ENCODE measurements at places on chromosomes 11 and 22.

GRCh38 chr22:33975841-33976240 lies 55.6 kb upstream of the LARGE1 start:
- peak; percentile 10 for DNase-seq

DNA sequence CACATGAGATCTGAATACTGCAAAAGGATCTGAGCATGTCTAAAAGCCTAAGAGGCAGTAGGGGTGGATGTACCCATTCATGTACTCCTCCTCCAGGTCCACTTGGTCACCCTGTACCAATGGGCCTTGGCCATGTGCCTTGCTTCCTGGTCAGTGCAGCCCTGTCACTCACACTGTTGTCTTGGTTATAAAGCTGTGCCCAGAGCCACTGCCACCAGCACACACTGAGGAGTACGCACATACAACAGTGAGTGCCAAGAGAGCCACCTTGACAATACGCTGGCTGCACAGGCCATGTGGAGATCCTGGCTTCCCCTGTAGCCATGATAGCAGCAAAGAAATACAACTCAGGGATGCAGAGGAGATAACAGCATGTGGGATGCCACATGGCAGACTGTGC lies 96.4 kb upstream of the LDLRAD3 start:
- DNase-seq: no peak

GRCh38 chr11:117381481-117382387 lies 54.1 kb downstream of the CEP164 start:
- no peak for DNase-seq

DNA sequence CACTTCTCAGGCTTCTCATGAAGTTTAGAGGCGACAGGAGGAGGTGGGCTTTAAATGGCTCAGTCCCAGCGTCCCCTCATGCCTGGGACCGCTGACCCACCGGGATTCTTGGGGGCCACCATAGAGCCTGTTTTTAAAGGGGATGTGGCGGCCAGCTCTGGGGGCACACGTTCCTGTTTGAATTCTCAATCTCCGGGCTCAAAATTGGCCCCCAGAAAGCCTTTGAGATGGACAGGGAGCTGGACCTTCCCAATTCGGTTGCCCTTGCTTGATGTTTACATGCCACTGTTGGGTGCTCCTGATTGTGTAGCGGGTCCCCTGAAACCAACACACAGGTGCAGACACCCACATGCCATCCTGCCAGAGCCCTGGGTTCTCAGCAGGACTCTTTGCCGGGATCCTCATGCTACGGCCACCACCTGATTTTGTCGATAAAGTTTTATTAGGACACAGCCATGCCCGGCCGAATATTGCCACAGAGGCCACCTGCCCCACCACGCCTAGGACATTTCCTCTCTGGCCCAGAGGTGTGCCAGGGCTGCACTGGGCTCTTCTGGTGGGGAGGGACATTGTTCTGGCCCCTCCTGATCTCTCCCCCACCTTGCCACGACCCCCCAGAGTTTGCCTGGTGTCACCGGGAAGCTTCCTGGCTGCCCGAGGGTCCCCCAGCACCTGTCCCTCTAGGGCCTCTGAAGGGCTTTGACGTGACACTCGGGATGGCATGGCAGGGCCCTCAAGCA lies 71.6 kb downstream of the KCNQ1 start:
- no peak for DNase-seq

- DNase-seq: no peak
Observed at GRCh38 chr11:118059246-118059940, 17.5 kb upstream of the TMPRSS4 start.

- DNase-seq: no peak
Observed at GRCh38 chr11:34827228-34827627, 89.0 kb downstream of the APIP start.

DNA sequence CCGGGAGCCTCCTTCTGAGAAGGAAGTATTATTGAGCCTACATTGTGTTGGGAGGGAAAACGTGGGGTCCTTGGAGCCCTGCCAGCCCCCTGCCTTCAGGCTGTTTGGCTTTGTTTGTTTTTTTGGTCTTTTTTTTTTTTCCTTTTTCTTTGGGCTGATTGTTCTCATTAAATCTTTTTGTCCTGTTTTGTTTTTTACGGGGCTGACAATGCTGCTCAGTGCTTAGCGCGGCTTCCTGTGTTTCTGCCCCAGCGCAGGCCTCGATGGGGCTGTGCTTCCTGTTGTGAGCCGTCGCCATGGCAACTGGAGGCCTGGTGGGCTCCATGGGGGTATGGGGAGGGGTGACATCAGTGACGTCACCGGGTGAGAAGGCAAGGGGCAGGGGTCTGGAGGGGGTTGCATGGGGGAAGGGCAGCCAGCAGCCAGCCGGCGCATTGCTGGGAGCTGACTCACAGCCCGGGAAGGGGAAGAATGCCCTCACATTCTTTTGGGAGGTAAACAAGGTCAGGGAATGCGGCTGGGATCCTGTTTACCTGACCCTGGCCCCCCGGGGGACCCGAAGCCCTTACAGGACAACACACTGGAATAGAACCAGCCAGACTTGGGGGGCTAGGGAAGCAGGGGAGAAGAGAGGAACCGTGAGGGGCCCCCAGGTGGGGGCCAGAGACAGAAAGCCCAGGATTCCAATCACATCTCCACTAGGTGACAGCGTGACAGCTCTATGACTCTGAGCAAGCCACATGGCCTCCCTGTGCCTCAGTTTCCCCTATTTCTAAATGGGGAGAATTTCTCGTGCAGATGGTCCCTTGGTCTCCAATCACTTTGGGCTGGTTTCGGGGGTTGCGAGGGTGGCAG lies 22.2 kb upstream of the CBX7 start:
- DNase-seq: peak; percentile 82

- DNase-seq: no peak
Observed at GRCh38 chr11:1084561-1085439, 10.1 kb downstream of the MUC2 start.

DNA sequence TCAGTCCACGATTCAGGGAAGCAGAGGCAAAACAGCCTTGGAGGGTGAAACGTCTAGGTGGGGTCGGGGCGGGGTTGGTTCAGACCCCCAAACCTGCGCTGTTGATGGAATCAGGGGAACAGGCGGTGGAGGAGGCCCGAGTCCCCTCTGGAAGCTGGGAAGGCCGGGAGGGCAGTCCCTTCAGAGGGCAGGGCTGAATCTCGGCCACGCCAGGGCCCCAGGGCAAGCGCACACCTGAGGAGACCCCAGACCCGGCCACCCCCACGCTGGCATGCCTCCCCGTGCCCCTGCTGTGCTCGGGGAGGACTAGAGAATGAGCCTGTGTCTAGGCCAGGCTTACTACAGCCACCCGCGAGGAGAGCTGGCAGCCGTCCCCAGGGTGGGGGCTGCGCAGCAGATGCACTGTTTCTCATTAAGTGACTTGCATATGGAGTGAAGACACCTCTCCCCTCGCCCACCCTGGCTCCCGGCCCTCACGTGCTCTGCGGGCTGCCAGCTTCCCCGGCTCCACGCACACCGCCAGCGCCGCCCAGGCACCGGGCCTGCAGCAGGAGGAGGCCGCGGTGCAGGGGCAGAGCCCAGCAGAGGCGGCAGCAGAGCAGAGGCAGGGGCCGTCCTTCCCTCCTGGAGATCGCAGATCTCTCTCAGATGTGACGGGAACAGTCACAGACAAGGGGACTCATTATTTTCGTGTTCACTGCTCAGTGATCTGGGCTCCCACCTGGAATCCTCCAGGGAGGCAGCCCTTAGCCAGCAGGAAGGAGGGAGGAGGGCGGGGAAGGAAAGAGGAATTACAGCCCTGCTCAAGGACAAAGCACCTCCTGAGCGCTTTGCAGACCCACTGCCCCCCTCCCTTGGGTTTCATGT lies 47.1 kb upstream of the OPCML start:
- DNase-seq: no peak

- peak; percentile 74 for DNase-seq
Observed at GRCh38 chr11:129960216-129961214, 42.1 kb downstream of the PRDM10 start.

GRCh38 chr22:26610072-26610958 lies 7.5 kb downstream of the CRYBB1 start:
- no peak for DNase-seq

GRCh38 chr11:68093565-68093964 lies 27.6 kb downstream of the CHKA start:
- DNase-seq: no peak

- peak; percentile 82 for DNase-seq
Observed at GRCh38 chr11:114354076-114354475, 46.2 kb downstream of the C11orf71 start.

- no peak for DNase-seq
Observed at GRCh38 chr11:109783014-109783413, 310.2 kb upstream of the ZC3H12C start.

- no peak for DNase-seq
Observed at GRCh38 chr11:86587264-86588193, 84.9 kb downstream of the ME3 start.

- DNase-seq: peak; percentile 18
Observed at GRCh38 chr22:23716811-23717801, 26.3 kb downstream of the RGL4 start.

DNA sequence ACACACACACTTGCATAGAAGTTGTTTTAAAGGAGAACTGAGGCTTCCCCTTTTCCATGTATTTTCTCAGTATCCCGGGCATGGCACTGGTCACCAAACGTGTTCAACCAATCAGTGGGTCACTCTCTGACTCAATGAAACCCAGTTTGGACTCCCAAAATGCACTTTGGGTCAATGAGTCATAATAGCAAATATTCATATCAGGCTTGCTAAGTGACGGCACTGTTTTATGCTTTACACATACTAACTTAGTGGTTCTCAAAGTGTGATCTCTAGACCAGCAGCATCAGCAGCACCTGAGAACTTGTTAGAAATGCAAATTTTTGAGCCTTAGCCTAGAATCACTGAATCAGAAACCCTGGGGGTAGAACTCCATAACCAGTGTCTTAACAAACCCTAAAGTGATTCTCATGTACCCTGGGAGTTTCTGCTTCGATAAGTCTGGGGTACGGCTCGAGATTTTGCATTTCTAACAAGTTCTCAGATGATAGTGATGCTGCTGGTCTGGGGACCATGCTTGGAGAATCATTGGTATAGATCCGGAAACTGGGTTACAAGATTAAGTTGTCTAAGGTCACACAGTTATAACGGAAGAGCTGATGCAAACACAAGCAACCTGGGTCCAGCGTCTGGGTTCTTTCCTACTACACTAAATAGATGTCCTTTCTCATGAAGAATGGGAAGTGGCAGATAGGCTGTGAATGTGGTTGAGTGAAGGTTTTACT lies 35.6 kb downstream of the ETS1 start:
- no peak for DNase-seq

GRCh38 chr22:29156507-29156906 lies 49.2 kb upstream of the EMID1 start:
- no peak for DNase-seq

GRCh38 chr11:134585666-134586610 lies 173.9 kb upstream of the B3GAT1 start:
- no peak for DNase-seq

DNA sequence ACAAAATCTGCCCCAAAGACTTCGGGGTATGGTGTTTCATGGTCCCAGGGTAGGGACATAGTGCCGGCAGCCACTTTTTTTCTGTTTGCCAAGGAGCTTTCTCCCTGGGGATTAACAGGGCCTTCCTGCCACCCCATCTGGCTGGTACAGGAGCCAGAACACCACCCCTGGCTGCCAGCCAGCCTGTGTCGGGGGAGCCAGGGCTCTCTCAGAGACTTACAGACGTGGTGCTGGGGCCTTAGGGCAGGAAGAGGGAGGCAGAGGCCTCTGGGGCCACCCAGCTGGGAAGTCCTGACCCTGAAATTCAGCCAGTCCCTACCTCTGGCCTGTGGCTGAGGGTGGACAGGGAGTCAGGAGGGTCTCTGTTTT lies 52.4 kb upstream of the CDON start:
- no peak for DNase-seq

DNA sequence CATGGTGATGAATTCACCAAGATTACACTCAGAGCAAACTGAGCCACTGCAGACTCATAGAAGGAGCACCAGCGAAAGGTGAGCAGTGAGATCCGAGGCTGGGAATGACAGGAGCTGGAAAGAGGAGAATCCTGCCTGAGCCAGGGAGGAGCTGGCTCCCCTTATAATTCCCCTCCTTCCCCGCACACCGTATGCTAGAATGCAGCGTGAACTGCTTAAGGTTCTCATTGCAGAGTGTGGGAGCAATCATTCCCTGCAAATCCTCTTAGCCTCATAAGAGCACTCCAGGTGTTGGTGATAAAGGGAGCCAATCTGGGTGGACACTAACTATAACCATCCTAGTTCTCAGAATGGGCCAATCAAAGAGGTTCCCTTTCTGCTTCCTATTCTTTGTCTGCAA lies 127.6 kb upstream of the TEAD1 start:
- no peak for DNase-seq

GRCh38 chr11:27904358-27905055 lies 203.4 kb downstream of the KIF18A start:
- no peak for DNase-seq

DNA sequence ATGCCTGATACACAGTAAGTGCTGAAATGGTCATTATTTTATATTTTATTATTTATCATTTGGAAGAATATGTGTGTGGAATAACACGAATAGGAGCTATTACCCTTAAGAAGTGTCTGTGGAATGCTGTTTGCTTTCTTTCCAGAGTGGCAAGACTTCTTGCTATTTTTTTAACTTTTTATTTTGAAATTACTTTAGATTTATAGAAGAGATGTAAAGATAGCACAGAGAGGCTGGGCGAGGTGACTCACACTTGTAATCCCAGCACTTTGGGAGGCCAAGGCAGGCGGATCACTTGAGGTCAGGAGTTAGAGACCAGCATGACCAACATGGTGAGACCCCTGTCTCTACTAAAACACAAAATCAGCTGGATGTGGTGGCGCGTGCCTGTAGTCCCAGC lies 58.9 kb upstream of the PAX6 start:
- DNase-seq: no peak

DNA sequence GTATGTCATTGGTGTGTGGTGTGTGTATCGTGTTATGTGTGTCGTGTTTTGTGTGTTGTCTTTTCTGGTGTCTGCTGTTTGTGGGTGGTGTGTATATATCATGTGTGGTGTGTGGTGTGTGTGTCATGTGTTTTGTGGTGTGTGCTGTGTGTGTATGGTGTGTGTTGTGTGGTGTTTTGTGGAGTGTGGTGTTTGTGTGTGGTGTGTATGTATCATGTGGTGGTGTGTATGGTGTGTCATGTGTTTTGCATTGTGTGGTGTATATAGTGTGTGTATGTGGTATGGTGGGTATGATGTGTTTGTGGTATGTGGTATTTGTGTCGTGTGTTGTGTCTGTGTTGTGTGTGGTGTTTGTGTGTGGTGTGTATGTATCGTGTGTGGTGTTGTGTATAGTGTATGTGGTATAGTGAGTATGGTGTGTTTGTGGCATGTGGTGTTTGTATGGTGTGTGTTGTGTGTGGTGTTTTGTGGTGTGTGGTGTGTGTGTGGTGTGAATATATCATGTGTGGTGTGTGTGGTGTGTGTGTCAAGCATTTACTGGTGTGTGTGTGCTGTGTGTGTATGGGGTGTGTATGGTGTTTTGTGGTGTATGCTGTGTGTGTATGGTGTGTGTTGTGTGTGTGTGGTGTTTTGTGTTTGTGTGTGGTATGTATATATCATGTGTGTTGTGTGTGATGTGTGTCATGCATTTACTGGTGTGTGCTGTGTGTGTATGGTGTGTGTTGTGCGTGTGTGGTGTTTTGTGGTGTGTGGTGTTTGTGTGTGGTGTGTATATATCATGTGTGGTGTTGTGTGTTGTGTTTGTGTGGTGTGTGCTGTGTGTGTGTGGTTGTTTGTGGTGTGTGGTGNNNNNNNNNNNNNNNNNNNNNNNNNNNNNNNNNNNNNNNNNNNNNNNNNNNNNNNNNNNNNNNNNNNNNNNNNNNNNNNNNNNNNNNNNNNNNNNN lies 12.7 kb downstream of the PIM3 start:
- DNase-seq: no peak

- DNase-seq: no peak
Observed at GRCh38 chr11:7668911-7669310, 4.4 kb downstream of the CYB5R2 start.
